NCI-H2107 (cell line): ENCODE measurements at places on chromosomes 3 and 15.

GRCh38 chr3:81485444-81485865 is 276.0 kb downstream of the GBE1 start:
- DNase-seq, result no peak

- no peak for DNase-seq
Observed at GRCh38 chr3:51712038-51712420, 5.2 kb downstream of the GRM2 start.

DNA sequence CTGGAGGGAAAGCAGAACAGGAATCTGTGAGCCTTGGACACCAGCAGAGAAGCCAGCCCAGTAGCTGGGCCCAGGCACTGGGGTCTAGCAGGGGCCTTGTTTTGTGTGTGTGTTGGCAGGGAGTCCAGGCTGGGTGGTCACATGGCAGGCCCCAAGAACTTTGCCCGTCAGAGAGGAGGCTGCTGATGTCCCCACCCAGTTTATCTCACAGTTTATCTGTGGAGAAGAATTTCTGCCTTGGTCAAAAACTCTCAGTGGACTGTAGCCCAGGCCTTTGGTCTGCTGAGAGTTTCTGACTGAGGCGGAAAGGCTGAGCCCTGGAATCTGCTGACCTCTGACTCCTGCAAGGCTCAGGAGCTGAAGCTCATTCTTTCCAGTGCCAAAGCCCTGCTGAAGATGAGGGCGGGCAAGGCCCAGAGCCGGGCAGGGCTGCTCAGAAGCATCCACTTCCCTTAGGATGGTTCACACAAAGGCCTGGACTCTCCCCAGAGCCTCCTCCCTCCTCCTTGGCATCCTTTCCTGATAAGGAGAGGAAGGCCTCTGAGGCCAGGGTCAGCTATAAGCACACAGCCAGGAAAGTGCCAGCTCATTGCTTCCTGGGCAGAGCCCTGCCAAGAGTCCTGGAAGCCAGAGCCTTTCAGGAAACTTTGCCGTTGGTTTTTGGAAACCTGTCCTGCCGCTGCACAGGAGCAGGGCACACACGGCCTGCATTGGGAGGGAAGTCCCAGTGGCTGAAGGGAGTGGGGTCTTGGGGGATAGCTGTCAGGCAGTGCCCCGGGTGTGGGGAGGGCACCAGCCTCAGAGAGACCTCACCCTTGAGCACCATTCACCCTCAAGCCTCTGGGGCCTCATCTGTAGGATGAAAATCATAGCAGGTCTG is 37.2 kb upstream of the SLCO2A1 start:
- no peak for DNase-seq

- no peak for DNase-seq
Observed at GRCh38 chr3:16468336-16469098, 45.0 kb downstream of the RFTN1 start.

DNA sequence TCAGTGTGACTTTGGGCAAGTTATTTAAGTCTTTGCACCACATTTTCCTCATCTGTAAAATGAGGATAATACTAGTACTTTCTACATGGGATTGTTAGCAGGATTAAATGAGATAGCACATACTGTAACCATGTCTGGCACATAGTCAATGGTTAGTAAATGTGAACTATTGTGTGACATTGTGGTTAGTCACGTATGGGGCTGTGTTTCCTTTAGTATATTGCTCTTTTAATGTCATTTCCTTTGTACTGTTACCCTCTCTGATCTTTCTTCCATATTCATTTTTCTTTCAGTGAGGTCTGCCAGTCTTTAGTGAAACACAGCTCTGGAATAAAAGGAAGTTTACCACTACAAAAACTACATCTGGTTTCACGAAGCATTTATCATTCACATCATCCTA is 21.4 kb downstream of the OPA1 start:
- no peak for DNase-seq

DNA sequence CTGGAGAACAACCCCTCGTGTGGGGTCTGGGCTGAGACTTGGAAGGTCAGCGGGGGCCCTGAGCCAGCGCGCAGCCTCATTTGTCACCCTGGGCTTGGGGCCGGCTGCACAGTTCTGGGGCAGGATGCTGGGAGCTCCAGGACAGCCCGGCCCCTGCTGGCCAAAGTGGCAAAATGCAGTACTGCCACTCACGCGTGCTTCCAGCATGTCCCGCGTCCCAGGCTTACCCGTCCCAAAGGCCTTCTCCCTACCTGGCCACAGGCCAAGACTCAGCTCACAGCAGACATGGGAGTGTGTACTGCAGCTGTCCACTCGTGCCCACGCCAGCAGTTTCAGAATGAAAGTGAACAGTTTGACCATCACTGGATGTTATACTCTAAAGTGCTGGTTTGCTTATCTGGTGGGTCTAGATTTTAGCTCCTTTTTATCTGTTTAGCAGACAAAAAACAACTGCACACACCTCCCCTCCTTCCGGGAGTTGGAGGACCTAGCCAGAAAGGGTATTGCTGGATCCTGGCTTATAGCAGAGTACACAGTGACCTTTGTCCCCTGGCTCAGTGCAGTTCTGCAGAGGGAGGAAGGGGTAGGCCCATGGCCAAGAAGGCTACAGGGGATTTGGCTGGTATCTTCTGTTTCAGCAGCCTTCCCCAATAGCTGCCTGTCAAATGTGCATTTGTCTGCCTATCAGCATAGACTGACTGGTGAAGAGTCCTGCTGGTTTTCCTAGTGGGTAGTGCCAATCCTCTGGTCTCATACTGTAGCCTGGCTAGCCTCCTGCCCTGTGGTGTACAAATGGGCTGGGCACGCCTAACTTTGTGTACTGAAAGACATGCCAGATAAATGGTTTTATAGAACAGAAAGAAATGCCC is 23.2 kb upstream of the IP6K2 start:
- no peak for DNase-seq

GRCh38 chr3:151210676-151211381 is 7.8 kb upstream of the GPR171 start:
- DNase-seq, result no peak

DNA sequence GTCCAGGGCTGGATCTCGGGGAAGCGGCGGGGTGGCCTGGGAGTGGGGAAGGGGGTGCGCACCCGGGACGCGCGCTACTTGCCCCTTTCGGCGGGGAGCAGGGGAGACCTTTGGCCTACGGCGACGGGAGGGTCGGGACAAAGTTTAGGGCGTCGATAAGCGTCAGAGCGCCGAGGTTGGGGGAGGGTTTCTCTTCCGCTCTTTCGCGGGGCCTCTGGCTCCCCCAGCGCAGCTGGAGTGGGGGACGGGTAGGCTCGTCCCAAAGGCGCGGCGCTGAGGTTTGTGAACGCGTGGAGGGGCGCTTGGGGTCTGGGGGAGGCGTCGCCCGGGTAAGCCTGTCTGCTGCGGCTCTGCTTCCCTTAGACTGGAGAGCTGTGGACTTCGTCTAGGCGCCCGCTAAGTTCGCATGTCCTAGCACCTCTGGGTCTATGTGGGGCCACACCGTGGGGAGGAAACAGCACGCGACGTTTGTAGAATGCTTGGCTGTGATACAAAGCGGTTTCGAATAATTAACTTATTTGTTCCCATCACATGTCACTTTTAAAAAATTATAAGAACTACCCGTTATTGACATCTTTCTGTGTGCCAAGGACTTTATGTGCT is 527 bp downstream of the B2M start:
- no peak for DNase-seq

DNA sequence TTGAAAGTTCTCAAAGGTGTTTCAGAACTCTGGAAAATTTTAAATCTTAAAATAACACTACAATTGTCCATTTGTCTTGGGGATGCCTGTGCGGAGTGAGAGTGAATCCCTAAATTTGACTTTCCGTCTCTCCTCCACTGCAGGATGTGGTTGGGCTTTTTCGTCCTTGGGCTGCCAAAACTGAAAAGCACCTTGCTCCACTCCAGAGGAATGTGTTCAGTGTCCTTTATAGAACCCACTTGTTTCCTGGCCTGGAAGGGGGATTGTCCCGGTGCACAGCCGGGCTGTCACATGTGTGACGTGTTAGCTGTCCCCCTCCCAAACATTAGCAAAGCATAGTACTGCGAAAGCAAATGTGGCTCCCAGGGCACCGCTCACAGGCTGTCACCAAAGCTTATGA is 69.6 kb upstream of the ATP10A start:
- no peak for DNase-seq

GRCh38 chr3:21562243-21562642 is 188.8 kb downstream of the ZNF385D start:
- no peak for DNase-seq

- DNase-seq, result no peak
Observed at GRCh38 chr3:37968813-37969595, 21.6 kb upstream of the VILL start.

DNA sequence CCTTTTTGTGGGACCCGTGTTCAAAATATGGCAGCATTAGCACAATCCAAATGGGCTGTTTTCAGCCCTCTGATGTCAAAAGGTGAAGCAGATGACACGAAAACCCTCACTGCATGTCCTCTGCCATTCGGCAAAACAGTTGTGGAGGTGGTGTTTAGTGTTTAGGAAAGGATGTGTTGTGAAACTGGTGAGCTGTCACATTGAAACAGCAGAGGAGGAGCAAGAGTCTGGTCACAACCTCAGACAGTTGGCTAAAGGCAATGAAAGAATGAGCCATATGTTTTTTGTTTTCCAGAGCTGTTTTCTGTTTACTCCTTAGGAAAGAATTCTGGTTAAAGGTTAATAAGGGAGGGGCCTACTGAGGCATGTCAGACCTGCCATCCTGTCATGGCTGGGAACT is 140.7 kb downstream of the VPS8 start:
- DNase-seq, result no peak

DNA sequence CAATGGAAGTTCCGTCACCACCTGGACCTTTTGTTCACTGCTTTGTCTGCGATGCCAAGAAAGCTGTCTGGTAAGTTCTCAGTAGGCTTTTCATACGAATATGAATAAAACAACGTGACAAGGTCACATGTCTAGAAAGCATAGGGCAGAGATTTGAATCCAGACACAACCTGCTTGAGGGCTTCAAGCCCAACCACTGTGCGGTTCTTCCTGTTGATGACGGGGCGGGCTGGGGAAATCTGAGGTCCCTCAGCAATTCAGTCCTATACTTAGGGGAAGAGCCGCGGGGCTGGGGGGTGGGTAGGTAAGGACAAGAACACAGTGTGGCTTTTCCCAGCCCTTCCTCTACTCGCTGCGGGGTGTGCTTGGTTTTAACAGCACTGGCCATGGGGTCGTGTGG is 32.4 kb upstream of the SMAD3 start:
- no peak for DNase-seq

- DNase-seq, result no peak
Observed at GRCh38 chr15:66454143-66454542, 43.4 kb downstream of the SNAPC5 start.

DNA sequence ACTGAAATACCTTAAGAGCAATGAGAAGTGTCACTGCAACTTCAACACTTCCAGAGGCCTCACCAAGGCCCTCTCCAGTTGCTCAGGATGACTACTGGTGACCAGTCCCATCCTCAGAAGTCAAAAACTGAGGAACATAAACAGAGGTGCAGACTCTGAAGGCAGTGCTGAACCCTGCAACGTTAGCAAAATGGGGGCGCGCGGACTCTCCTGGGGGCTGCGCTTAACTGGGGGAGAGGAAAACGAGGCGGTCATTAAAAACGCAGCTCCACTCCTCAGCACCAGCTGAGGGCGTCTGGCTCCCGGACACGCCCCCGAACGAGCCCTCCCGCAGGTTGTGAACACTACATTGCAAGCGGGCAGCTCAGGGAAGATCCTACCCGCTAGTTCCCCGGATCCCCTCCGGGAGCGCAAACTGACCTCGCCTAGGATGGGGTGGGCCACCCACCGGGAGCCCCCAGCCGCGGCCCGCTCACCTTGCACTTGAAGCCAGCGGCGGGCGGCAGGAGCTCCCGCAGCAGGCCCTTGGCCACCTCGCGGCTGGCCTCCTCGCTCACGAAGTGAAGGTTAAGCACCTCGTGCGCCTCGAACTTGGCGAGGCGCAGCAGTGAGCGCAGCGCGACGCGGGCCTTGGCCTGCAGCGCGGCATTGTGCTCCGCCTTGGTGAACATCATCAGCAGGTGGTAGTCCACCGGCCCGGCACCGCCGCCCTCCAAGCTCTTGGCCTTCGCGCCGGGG is 711 bp downstream of the XXYLT1 start:
- DNase-seq, result peak; percentile 76

DNA sequence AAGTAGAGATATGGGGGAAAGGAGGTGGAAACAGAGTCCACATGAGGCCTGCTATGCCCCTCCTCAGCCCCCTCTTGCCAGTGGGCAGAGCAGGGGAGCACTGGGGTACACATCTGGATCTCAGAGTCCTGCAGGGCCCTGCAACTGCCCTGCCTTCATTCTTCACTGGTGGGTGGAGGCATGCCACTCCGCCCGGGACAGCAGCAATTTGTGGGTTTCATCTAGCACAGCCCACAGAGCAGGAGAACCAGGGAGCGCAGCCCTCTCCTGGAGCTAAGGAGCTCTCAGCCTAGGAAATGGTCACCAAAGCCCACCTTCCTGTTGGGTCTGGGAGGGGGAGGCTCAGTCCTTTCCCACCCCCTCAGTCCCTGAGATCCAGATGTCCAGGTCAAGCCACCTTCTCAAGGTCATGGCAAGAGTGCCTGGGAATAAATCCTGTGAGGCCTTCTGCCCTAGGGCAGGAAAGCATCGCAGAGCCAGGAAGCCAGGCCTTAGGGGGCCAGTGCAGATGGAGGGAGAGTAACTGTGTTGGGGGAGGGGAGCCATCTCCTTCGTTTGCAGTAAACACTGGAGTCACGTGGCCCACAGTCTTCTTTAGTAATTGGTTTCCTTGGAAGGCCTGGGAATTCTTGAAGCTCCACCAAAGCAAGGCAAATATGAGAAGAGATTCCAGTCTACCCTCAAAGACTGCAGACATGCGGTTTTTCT is 31.0 kb downstream of the ANP32A start:
- no peak for DNase-seq

GRCh38 chr3:179969525-179969924 is 67.2 kb downstream of the PEX5L start:
- no peak for DNase-seq

- no peak for DNase-seq
Observed at GRCh38 chr3:152243301-152243711, 25.4 kb upstream of the MBNL1 start.

- DNase-seq, result no peak
Observed at GRCh38 chr3:72123908-72124441, 339.0 kb upstream of the PROK2 start.

DNA sequence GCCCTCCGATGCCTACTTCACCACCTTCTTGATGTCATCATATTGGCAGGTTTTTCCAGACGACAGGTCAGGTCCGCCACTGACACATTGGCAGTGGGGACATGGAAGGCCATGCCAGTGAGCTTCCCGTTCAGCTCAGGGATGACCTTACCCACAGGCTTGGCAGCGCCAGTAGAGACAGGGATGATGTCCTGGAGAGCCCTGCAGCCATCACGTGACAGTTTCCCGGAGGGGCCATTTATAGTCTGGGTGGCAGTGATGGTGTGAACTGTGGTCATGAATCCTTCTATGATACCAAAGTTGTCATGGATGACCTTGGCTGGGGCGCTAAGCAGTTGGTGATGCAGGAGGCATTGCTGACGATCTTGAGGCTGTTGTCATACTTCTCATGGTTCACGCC is 68.5 kb downstream of the ZNF609 start:
- DNase-seq, result no peak
